Left ventricle myocardium inferior (tissue), 1 donor: ENCODE measurements at places on chromosomes 7 and 10. TPM values are rescaled to one million over a fixed set of nuclear protein-coding genes. Genes with fewer than 3 reads are reported as not detected.

GRCh38 chr10:130377986-130378540 lies 241.9 kb downstream of the GLRX3 start:
- no peak for DNase-seq
- H3K27ac ChIP-seq: no peak overlapping the region
- peaks cover 70% of the 10 kb centered on the region for H3K27me3 ChIP-seq
- no peak overlapping the region for H3K4me3 ChIP-seq

Gene TMEM270
- total RNA-seq: not detected

DNA sequence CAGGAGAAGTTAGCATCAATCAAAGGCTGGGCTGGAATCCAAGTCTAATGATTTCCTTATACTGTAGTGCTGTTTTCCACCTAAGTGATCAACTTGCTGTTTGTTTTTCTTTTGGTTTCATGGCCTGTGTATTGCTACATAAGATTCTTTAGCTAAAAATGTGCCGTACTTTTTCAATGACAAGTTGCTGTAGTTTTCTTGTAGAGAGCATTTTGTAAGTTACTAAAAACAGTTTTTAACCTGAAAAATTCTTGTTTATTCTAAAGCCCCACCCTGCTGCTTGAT lies 1.3 kb downstream of the HELLS start:
- H3K4me1 ChIP-seq: peaks cover 26% of the 10 kb centered on the region
- peaks cover 32% of the 10 kb centered on the region for H3K27me3 ChIP-seq
- H3K27ac ChIP-seq: no peak overlapping the region

Gene ANKRD1
- 2,047 TPM for total RNA-seq

Gene THSD7A
- total RNA-seq: 1.6 TPM
